SJCRH30 (cell line): ENCODE measurements at places on chromosomes 7 and 10. TPM values are rescaled to one million over a fixed set of nuclear protein-coding genes. Genes with fewer than 3 reads are reported as not detected.

- H3K4me1 ChIP-seq: no peaks in the 10 kb centered on the region
- DNase-seq: no peak
- no peaks in the 10 kb centered on the region for H3K27me3 ChIP-seq
- H3K4me3 ChIP-seq: no peak overlapping the region
- H3K27ac ChIP-seq: no peak overlapping the region
Measured at GRCh38 chr10:79354141-79354540, 6.9 kb downstream of the PPIF start.

- peaks cover 12% of the 10 kb centered on the region; the same call in 1 of the 2 replicates for H3K4me1 ChIP-seq
- no peak overlapping the region for H3K27ac ChIP-seq
- no peak for DNase-seq
- 0 out of 2 replicates have a peak, but pooled peaks cover 5% of the 10 kb centered on the region for H3K36me3 ChIP-seq
- no peaks in the 10 kb centered on the region for H3K27me3 ChIP-seq
Measured at GRCh38 chr7:107248551-107249316, 79.9 kb downstream of the HBP1 start.

The CCL24 gene
- total RNA-seq: 0.35 TPM in 1 of 2 replicates, not detected in the other

DNA sequence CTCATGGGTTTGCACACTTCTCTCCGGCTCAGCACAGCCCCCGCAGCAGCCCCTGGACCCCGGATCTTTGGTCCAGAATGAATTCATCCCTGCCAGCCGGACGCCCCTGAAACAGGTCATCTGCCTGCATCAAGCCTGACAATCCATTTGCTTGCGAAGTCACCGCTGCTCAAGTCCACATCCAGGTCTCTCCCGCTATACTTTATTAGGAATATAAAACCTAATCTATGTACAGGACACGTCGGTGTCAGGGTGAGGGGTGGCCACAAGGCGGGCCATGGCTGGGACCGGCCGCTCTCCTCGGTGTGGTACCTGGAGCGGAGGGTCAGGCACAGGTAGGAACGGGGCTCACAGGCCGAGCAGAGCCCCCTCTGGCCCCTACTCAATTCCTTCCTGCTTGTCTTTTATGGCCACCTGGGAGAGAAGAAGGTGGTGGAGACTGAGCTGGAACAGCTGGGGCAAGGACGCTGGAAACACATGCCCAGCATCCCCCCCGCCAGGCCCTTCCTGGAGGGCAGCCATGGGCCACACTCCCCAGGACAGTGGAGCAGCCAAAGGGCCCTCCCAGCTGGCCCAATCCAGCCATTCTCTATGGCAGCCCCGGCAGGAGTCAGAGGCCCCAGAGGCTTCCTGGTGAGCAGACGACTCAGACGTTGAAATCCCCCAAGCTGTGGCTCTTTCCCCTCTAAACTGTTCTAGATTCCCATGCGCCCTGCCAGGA lies 5.3 kb downstream of the POLR2J start:
- no peak overlapping the region for H3K27ac ChIP-seq
- no peak overlapping the region for H3K4me3 ChIP-seq
- DNase-seq: peak; percentile 36
- H3K4me1 ChIP-seq: peaks cover 11% of the 10 kb centered on the region

DNA sequence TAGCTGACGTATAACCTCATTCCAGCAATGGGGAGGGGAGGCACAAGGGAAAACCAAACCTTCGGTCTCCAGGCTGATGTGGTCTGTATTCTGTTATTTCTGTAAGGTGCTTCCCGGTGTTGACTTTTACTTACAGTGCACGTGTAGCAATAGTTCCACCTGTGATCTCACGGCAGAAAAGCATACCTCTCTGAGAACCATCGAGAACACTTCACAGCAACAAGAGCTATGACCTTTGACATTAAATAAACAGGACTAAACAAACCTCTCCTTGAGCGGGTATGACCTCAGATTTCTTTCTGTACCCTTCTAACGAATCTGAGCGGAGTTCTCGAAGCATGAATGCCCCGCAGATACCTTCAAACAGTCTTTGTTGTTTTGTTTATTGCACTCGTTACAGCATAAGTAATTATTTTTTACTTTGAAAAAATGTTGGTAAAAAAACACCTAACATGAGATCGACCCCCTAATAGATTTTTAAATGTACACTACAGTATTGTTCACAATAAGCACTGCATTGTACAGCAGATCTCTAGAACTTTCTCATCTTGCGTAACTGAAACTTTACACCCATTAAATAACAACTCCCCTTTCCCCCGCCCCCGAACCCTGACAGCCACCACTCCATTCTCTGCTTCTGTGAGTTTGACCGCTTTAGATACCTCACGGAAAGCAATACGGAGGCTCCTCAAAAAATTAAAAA lies 282.3 kb downstream of the GATA3 start:
- no peaks in the 10 kb centered on the region for H3K4me1 ChIP-seq
- no peaks in the 10 kb centered on the region for H3K36me3 ChIP-seq
- H3K4me3 ChIP-seq: no peak overlapping the region
- no peaks in the 10 kb centered on the region for H3K27me3 ChIP-seq
- H3K27ac ChIP-seq: no peak overlapping the region
- DNase-seq: no peak

GRCh38 chr7:84238596-84238995 lies 44.0 kb upstream of the SEMA3A start:
- H3K27me3 ChIP-seq: no peaks in the 10 kb centered on the region
- no peaks in the 10 kb centered on the region for H3K4me1 ChIP-seq
- no peak overlapping the region for H3K4me3 ChIP-seq
- DNase-seq: no peak
- H3K36me3 ChIP-seq: no peaks in the 10 kb centered on the region
- no peak overlapping the region for H3K27ac ChIP-seq

- H3K27ac ChIP-seq: no peak overlapping the region
- H3K4me1 ChIP-seq: no peaks in the 10 kb centered on the region
- H3K36me3 ChIP-seq: no peaks in the 10 kb centered on the region
Measured at GRCh38 chr10:30052062-30052461, 7.3 kb downstream of the JCAD start.

GRCh38 chr7:100099452-100099851 lies 1.7 kb downstream of the MCM7 start:
- DNase-seq: no peak
- no peaks in the 10 kb centered on the region for H3K4me1 ChIP-seq
- H3K36me3 ChIP-seq: peaks cover 60% of the 10 kb centered on the region

DNA sequence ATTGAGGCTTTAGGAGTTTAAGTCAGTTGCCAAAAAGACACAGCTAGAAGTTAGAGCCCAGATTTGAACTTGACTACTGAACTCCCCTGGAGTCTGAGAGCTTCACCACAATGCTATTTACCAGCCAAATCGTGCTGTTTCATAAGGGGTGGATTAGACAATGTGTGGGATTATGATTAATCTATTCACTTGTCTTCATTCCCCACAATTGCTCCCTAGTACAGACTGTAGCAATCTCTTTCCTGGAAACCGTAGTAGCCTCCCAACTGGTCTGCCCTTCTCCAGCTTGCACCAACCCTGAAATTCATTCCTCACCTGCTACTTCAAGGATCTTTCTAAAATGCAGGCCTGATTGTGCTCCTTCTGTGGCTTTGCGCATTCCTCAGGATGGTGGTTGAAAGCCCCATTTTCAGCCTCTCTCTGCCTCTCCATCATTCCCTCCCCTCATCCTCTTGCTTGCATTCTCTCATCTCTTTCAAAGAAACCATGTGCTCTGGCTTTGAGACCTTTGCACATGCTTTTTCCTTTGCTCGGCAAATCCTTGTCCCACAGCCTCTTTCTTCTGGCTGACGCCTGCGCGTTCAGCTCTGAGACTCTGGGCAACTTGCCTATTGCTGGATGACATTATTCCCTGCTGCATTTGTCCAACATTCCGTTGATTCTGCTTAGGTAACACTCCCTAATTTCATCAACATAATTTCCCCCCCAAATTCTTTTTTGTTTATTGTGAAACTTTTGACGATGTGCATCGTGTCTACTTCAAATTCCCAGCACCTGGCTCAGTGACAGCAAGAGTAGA lies 145.1 kb downstream of the ADRA2A start:
- no peak overlapping the region for H3K27ac ChIP-seq
- no peak overlapping the region for H3K4me3 ChIP-seq
- no peaks in the 10 kb centered on the region for H3K4me1 ChIP-seq

- no peaks in the 10 kb centered on the region for H3K36me3 ChIP-seq
- no peak overlapping the region for H3K27ac ChIP-seq
- H3K4me1 ChIP-seq: no peaks in the 10 kb centered on the region
- no peak overlapping the region for H3K4me3 ChIP-seq
- no peaks in the 10 kb centered on the region for H3K27me3 ChIP-seq
Measured at GRCh38 chr7:110947408-110947807, 143.5 kb upstream of the LRRN3 start.

GRCh38 chr10:23194966-23195845 lies 3.1 kb downstream of the PTF1A start:
- DNase-seq: no peak
- H3K4me3 ChIP-seq: no peak overlapping the region
- H3K27ac ChIP-seq: no peak overlapping the region
- H3K36me3 ChIP-seq: no peaks in the 10 kb centered on the region
- no peaks in the 10 kb centered on the region for H3K27me3 ChIP-seq
- H3K4me1 ChIP-seq: peaks cover 5% of the 10 kb centered on the region

GRCh38 chr7:137142376-137142775 lies 201.2 kb downstream of the PTN start:
- H3K36me3 ChIP-seq: no peaks in the 10 kb centered on the region
- no peaks in the 10 kb centered on the region for H3K4me1 ChIP-seq
- H3K4me3 ChIP-seq: no peak overlapping the region
- H3K27me3 ChIP-seq: no peaks in the 10 kb centered on the region

DNA sequence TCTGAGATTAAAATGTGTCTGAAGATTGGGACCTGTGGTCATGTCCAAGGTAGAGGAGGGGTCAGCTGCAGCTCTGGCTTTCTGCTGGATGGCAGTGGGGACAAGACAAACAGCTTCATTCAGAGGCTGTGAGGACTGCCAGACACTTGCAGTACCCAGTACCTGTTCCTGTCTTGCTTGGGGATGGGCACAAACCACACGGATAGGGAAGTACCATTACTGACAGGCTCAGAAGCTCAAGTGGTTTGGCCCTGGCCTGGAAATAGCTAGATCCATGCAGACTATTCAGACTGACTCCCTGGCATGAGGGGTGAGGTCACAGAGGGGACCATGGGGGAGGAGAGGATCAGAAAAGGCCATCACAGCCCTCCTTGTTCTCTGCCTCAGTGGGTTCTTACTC lies 56.0 kb upstream of the COMTD1 start:
- H3K27me3 ChIP-seq: no peaks in the 10 kb centered on the region
- no peak overlapping the region for H3K27ac ChIP-seq
- H3K36me3 ChIP-seq: no peaks in the 10 kb centered on the region
- H3K4me3 ChIP-seq: no peak overlapping the region
- peaks cover 6% of the 10 kb centered on the region; the same call in 1 of the 2 replicates for H3K4me1 ChIP-seq
- DNase-seq: no peak

DNA sequence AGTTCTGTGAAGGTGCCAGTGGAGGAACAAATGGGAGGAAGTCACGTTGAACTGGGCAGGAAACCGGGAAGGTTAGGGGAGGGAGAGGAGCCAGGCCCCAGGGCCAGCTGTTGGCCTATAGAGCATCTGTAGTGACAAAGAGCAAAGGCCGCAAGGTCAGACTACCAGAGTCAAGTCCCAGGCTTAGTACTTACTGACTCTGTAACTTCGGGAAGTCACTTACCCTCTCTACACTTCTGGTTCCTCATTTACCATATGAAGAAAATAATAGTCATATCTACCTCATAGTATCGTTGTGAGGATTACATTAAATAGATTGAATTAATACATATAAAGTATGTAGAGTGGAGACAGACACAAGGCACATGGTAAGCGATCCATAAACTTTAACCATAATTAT lies 101.8 kb upstream of the FZD1 start:
- no peak for DNase-seq
- no peak overlapping the region for H3K4me3 ChIP-seq

- no peak overlapping the region for H3K27ac ChIP-seq
- H3K36me3 ChIP-seq: no peaks in the 10 kb centered on the region
- H3K4me3 ChIP-seq: no peak overlapping the region
- H3K4me1 ChIP-seq: peaks cover 5% of the 10 kb centered on the region; the same call in 1 of the 2 replicates
- 0 out of 2 replicates have a peak, but pooled peaks cover 3% of the 10 kb centered on the region for H3K27me3 ChIP-seq
Measured at GRCh38 chr7:151402029-151402835, 7.6 kb downstream of the WDR86 start.

The AGAP6 gene
- 4.6 and 4.9 TPM in 2 replicates for total RNA-seq

The ACHE gene
- total RNA-seq: 1.3 and 1.5 TPM in 2 replicates

The ENO4 gene
- total RNA-seq: 0.08 TPM in 1 of 2 replicates, not detected in the other

DNA sequence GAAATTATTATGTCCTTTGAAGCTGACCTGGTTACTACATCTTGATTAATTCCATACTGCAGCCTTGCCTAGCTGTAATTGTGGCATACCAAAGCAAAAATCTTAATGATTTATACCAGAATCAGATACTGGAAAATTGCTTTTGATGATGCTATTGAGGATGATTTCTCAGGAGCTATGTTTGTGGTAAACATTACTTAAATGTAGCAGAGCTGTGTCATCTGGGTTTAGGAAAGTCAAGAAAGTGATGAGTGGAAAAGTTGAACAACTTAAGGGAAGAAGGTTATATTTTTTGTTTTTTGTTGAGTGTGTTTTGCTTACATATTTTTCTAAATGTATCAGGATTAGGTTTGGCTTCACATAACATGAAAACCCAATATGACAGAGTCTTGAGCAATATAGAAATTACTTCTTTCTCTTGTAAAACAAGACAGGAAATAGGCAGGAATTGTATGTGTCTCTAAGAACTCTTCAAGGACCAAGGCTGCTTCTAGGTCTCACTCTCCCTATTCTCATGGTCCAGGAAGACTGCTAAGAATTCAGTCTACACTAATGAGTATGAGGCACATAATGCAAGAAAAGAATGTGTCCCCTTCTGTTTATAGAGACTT lies 87.6 kb upstream of the MTPN start:
- peaks cover 1% of the 10 kb centered on the region; the same call in 1 of the 2 replicates for H3K27me3 ChIP-seq
- H3K27ac ChIP-seq: no peak overlapping the region
- H3K4me1 ChIP-seq: peaks cover 18% of the 10 kb centered on the region
- no peaks in the 10 kb centered on the region; the same call in 1 of the 2 replicates for H3K36me3 ChIP-seq

The CPVL gene
- total RNA-seq: 7.1 and 8.3 TPM in 2 replicates

The ZP3 gene
- total RNA-seq: 0.99 and 1.8 TPM in 2 replicates

The CACNA2D1 gene
- total RNA-seq: 16.7 and 25.4 TPM in 2 replicates

The PAX4 gene
- not detected in 2 replicates for total RNA-seq

GRCh38 chr10:119807960-119808697 lies 64.5 kb downstream of the MCMBP start:
- H3K4me1 ChIP-seq: peaks cover 17% of the 10 kb centered on the region
- H3K27me3 ChIP-seq: no peaks in the 10 kb centered on the region
- peak; percentile 52 for DNase-seq
- H3K4me3 ChIP-seq: no peak overlapping the region
- H3K36me3 ChIP-seq: no peaks in the 10 kb centered on the region; the same call in 1 of the 2 replicates

- H3K27me3 ChIP-seq: no peaks in the 10 kb centered on the region
- H3K4me3 ChIP-seq: no peak overlapping the region
- DNase-seq: no peak
- no peak overlapping the region for H3K27ac ChIP-seq
Measured at GRCh38 chr7:52340067-52340466, 695.4 kb upstream of the POM121L12 start.

- peak overlapping the region; percentile 92 for H3K27ac ChIP-seq
- H3K4me3 ChIP-seq: peak overlapping the region; percentile 100
- no peaks in the 10 kb centered on the region for H3K27me3 ChIP-seq
- peaks cover 2% of the 10 kb centered on the region; the same call in 1 of the 2 replicates for H3K36me3 ChIP-seq
Measured at GRCh38 chr7:55570218-55570873, 2.0 kb downstream of the VOPP1 start.

The GPER1 gene
- 0.15 TPM in 1 of 2 replicates, not detected in the other for total RNA-seq
